ENCODE measurements at places on chromosomes 5 and 9.
A peak's percentile ranks its signal among the peaks of the same experiment; 100 is the strongest.

DNA sequence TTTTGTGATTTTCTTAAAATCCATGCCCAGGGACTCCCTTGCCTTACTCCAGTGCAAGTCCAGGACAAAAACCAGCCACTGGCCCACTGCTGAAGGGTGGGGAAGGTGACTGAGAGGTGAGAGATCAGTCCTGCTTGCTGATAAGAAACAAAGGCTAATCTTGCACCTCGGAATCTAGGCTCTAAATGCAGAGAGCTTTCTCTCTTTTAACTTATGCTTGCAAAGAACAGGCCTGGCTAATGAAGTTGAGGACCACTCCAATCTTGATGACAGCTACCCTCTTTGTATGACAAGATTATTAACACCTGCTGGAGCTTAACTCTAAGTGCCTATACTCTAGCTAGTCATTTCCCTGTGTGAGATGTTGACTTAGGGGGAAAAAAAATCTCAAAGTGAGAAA is 8.8 kb downstream of the TLE1 start:
- DNase-seq, result no peak

- no peak for DNase-seq
Measured at GRCh38 chr9:8241201-8241600, 441.6 kb upstream of the DMAC1 start.

DNA sequence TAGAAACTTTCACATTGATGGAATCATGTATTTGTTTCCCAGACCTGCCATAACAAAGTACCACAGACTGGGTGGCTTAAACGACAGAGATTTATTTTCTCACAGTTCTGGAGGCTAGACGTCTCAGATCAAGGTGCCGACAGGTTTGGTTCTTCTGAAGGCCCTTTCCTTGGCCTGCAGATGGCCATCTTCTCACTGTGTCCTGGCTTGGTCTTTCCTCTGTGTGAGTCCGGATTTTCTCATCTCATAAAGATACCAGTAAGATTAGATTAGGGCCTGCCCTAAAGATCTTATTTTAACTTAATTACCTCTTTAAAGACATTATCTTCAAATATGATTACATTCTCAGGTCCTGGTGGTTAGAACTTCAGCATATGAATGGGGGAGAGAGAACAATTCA is 5.8 kb downstream of the USP20 start:
- no peak for DNase-seq

- DNase-seq, result no peak
Measured at GRCh38 chr5:141811287-141812155, 66.7 kb downstream of the PCDH1 start.

DNA sequence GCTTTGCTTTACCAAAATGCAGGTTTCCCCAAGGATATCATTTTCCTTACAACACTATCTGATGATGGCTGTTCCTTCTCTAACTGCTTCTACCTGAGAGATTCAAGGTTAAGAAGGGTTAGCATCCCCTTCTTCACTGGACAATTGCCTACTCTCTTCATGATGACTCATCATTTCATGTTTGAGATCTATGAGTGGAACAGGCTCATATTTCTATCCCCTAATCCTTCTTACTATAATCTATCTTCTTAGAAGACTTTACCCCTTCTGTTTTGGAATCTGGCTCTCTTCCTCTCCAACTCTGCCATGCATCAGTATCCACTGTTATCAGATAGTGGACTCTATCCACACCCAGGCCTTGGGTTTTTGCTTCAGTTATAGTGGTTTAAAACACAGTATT is 54.3 kb downstream of the NR3C1 start:
- no peak for DNase-seq

DNA sequence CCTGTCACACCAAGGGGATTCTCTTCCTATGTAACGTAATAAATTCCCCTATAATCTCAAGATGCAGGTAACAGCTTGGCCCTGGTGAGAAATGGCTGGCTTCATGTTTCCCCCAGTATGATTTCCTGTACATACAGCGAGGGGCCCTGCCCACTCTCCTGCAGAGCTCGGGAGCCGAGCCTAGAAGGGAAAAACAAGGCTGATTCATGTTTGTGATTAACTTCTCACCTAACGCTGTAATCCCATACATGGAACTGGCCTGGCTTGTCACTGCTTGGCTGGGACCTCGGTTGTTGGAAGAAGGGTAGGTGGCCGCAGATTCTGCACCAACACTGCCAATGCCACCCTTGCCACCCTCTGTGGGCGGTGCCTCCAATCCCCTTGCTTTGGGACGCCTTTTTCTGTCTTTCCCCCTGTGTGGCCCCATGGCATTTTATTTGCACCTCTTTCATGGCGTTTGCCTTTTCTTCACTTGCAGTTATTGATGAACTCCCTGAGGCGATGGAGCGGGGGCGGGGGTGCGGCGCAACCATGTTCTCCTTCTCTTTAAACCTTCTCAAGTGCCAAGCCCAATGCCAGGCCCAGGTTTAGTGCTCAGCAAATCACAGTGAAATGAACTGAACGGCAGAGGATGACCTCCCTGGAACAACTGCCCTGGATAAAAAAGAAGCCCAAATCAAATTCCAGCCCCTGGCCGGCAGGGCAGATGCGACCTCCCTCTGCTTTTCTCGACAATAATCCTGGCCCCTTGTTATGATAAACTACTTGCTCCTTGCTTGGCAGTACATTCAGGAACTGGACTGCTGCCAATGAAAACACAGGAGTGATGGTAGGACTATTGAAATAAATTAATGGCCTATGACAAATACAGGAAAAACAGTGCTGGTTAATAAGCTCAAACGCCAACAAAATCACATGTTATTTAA is 108.1 kb downstream of the TMEM174 start:
- DNase-seq, result no peak

DNA sequence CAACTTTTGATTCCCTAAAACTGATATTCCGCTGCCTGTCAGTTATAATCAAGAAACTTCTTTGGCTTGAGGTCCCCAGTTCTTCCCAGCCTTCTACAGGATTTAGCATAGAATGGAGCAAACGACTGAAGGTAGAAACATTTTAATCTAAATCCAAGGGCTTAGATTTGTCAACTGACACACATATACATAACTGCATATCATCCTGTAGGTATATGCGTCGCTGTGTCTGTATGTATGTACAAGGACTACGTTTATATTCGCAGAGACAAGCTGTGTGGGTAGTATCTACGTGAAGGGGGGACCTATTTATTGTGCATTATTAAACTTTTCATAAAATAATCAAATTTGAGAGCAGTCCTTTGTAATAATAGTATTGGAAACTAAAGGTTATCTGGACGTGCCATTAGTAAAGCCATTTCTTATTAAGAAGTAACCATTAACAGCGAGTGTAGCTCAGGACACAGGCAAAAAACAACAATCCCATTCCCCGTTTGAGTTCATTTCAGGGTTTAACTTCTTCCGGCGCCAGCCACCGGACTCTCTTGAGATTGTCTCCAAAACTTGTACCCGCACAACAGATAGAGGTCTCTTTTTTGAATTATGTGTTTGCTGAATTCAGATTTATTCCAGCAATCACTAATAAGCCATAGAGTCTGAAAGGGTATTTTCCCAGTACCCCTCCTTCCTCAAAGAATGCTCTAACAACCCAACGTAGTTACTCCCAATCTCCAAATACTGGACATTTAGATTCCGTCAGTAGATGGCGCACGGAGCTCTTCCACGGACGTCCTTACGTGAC is 2.1 kb upstream of the MLLT3 start:
- no peak for DNase-seq

- DNase-seq, result peak; percentile 64
Measured at GRCh38 chr5:149271716-149272563, at the start of gene AFAP1L1. Gene AFAP1L1, plus strand, starts transcription at chr5:149271859. Its CDS starts 110 bp downstream, at chr5:149271969.

DNA sequence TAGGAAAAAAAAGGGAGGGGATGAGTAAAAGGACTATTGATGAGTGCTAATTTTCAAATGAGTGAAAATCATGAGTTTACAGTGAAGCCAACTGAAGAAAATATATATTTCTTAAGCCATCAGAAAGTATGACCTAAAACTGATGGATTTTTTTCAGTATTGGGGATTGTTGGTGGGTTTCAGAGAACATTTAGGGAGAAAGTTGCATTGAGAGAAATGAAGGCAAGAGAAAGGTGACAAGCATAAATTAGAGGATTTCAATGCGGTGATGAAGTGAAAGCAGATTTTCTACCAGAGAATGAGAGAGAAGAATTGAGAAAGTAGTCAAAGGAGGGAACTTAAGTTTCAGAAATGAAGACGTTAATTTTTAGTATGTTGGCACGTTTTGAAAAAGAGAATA is 8.5 kb upstream of the SNX24 start:
- no peak for DNase-seq

GRCh38 chr5:66904189-66904588 is 292.4 kb downstream of the CD180 start:
- no peak for DNase-seq

DNA sequence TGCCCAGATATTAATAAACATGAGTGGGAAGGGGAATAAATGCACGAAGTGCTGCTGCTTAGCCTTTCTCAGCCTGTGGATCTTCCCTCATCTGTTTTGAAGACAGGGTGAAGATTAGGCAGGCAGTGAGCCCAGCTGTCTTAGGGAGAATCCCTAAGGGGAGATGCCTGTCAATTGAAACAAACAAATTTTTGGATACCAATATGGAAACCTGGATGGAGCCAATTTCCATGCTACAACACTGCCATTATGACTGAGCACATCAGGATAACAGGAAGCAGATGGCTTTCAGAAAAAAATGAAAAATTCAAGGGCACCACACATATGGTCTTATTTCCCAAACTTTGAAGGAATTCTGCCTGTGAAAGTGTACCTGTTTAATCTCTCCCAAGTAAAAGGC is 80.3 kb downstream of the HMHB1 start:
- no peak for DNase-seq

GRCh38 chr5:72516916-72517315 is 9.7 kb upstream of the ZNF366 start:
- no peak for DNase-seq

DNA sequence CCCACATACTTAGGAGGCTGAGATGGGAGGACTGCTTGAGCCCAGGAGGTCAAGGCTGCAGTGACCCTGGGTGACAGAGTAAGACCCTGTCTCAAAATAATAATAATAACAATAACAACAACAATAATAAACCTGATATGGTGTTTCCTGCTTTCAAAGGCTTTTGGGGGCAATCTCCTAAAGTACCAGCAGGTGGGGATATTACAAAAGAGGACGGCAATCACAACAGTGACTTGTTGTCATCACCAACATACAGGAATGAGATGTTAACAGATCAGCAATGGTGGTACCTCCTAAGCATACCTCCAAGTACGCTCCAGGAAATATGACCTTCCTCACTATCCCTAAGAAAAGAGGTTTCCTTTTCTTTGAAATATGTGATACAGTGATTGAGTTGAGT is 91.1 kb upstream of the RNF180 start:
- DNase-seq, result no peak

GRCh38 chr5:164809821-164810220 is 1304.4 kb downstream of the MAT2B start:
- DNase-seq, result no peak

DNA sequence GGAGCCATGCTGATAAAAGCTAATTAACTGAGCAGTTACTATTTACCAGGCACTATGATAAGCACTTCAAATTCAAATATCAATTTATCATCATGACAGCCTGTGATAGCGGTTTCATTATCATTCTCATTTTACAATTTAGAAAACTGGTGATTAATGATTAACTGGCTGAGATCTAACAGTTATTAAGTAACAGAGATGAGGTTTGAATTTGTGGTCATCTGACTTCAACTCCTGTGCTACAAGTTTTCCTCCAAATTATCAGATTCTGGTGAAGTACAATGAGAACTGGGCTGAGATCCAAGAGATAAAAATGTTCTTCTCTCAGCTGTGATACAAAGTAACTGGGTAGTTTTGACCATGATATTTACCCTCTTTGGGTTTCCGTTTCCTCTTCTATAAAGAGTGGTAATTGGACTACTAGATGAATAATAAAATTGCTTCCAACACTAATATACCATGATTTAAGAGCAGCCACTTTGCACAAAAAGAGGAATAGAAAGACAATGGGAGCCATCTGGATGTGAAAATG is 74.5 kb upstream of the CCNG1 start:
- DNase-seq, result no peak

GRCh38 chr5:27316271-27316650 is 277.9 kb upstream of the CDH9 start:
- DNase-seq, result no peak

GRCh38 chr5:61482980-61483379 is 150.9 kb downstream of the ZSWIM6 start:
- DNase-seq, result no peak

- DNase-seq, result no peak
Measured at GRCh38 chr5:22521521-22521920, 331.6 kb downstream of the CDH12 start.

- DNase-seq, result no peak
Measured at GRCh38 chr5:82111191-82111590, 139.4 kb downstream of the ATG10 start.

DNA sequence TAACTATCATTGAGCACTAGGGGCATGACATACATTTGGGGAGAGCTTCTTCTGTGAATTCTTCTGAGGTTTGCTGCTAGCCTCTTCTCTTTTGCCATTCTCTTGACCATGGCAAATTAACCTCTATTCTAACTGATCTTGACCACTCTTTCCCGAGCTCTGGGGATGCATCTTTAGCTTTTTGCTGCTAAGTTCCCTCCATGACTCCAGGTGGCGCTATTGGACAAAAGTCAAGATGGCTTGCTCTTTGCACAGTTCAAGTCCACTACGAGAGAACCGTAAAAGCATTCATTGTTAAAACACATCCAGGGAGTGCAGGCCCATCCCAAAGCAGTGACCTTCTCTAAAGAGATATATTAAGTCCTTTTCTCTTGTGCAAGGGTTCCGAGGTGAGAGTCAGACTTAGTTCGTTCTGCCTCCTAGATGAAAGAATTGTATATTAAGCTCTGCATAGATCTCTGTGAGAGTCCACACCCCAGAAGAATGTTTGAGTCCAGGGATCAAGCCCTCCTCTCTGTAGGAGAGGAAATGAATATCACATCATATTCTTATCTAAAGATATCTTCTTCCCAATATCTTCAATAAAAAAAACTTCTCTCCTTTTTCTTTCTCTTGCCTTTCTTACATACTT is 1152.9 kb upstream of the CDH6 start:
- DNase-seq, result no peak

- DNase-seq, result no peak
Measured at GRCh38 chr9:123389698-123390097, 33.7 kb downstream of the CRB2 start.

DNA sequence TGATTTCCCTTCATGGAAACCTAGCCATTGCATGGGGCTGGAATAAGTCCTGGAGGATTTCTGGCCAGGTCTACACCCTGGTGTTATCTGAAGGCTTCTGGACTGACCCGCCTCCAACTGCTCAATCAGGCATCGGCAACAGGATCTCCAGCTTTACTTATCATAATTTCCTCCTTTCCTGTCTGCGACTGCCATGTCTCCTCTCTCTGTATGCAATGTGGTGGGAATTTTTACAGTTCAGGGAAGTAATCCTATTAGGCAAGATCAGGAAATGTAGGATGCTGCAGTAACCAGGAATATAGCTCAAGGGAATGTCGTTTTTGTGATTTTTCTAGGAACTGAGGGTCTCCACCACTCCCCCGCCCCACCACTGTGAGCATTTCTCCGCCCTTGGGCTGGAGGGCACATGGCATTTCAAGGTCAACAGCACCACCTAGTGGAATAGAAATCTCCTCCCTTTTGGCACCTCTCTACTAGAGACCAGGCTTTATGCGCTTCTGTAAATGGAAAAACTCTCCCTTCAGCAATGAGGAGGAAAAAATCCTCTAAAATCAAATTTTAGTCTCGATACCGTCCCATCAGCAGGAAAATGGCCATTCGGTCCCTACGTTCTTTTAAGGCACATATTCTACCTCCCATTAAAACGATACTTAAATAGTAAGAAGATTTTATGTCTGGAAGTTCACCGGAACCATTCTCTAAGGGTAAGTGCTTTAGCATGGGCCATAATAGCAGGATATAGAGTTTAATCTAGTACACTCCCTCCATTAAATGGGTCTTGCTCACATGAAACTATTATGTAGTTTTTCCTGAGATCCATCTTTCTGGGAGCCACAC is 93.0 kb downstream of the YTHDC2 start:
- peak; percentile 53 for DNase-seq

All from left lobe of liver (tissue), 2 donors.